DND-41 (cell line): ENCODE measurements at places on chromosomes 5 and 9.

DNA sequence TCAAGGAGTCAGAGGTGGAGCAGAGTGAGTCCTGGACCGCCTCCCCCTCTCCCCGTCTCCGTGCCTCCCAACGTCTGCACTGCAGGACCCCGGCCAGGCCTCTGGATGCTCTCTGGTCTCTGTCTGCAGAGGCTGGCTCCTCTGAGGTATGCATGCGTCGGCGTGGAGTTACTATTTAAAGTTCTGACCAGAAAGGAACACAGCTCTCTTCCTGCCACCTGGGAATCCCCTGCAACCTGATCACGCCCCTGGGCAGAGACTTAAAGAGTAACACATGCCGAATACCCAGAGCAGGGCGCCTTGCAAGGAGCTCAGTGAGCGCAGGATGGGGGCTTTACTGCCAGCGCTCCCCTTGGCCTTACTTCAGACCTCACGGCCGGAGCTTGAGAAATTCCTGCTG is 16.0 kb downstream of the ANXA6 start:
- no peak for DNase-seq

DNA sequence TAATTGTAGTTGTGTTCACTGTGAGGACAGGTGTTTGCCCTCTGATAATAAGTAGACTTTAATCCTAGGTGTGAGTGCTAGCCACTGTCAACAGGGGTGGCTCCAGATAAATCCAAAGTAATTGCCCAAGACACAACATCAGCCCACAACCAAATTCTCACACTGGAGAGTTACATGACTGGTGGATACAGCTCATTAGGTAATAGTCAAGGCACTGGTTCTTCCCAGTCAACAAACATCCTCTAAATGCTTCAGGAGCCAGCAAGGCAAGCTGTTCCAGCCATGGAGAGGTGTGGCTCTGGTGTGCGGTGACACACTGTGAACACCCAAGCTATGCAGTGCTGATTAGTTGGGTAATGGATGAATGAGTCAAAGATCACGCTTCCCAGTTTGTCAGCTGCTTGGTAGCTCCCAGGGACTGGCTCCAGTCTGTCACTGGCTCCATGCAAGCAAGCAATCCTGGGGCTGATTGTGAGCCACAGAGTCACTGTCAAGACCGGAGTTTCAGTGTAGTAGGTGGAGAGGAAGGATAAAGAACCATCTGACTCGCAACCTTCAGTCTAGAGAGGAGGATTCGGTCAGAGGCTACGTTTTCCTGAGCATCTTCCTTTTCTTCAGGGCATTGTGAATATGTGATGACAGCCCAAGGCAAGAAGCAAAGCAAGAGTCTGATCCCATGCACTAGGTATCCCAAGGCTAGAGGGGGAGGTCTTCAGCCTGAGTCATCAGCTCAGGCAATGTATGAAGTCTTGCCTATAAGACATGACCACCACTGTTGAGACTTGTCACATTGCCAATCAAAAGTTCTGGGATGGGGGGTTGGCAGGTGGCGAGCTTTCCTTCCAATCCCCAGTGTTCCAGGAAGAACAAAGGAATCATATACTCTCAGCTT is 63.1 kb downstream of the UGCG start:
- DNase-seq, result no peak

GRCh38 chr5:67283275-67283987 is 86.8 kb upstream of the CD180 start:
- no peak for DNase-seq

DNA sequence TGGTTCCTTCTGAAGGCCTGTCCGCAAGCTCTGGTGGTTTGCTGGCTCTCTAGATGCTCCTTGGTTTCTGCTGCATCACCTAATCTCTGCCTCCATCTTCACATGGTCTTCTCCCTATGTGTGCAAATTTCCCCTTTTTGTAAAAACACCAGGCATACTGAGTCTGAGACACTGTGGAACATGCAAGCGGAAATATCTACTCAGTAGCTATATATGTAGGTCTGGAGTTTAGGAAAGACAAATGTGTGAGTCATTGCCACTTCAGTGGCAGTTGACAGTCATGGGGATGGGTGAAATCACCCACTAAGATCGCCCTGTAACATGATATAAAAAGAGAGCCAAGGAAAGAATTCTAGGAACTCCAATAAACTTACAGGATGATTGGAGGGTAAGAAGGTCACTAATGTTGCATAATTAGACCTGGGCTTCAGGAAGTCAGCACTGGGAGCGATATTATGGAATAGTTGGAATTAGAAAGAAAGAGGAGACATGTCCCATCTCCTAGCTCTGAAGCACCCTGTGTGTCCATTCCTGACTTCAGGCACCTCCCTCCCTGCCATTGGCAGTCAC is 22.7 kb upstream of the UBLCP1 start:
- DNase-seq, result no peak

DNA sequence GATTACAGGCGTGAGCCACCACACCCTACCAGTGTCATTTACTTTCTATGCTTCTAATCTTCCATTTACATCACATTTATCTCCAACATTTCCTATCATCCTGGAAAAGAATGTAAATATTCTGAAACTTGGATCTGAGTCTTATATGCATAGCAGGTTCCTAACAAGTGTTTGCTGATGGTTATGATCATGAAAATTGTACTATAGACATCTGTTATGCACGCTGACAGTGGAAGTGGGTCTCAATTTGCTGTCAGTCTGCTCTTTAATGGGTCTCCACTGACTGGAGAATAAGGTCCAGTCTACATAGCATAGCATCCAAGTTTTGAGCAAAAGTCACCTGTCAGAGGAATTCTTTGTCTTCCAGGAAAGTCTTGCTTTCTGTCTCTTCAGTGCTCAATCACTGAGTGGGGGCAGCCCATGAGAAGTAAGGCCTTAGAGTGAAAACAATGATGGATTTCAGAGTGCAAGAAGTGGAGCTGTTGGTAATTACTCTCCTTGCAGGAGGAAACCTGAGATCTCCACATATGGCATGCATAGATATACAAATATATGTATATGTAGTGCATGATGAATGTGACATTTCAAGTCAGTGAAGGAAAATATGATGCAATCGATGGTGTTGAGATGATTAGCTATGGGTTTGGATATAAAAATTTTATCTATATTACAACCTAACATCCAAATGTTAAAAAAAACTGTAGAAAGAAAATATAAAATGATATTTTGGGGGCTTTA is 29.2 kb upstream of the MSANTD3 start:
- DNase-seq, result no peak

- no peak for DNase-seq
These were observed 179.5 kb downstream of the TRIO start for GRCh38 chr5:14322437-14323187.

DNA sequence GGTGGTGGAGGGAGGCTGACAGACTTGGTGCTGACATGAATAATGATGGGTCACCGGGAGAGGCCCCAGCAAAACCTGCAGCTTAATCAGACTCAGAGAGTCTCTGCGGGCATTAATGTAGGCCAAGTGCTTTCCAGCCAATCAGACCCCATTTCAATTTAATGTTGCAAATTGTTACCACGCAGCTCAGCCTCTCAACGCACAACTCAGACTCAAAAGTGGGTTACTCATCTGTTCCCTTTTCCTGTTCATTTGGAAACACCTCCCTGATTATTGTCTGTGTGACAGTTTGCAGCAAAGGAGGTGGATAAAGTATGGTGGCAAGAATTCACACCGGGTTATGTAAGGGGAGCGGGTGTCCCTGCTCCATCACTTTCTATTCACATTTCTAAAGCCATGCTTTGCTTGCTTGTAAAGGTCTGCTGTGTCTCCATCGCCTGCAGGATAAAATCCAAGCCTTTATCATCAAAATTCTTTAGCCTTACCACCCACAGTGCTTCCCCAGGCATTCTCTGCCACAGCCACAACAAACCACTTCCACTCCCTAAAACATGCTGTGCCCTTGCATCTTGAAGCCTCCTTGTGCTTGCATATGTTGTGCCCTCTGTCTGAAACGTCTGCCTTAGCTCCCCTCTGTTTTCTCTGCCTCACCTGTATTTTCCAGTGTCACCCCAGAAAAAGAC is 156.5 kb downstream of the ASTN2 start:
- no peak for DNase-seq

- no peak for DNase-seq
These were observed 1.6 kb downstream of the CREB3 start for GRCh38 chr9:35734096-35734495.

DNA sequence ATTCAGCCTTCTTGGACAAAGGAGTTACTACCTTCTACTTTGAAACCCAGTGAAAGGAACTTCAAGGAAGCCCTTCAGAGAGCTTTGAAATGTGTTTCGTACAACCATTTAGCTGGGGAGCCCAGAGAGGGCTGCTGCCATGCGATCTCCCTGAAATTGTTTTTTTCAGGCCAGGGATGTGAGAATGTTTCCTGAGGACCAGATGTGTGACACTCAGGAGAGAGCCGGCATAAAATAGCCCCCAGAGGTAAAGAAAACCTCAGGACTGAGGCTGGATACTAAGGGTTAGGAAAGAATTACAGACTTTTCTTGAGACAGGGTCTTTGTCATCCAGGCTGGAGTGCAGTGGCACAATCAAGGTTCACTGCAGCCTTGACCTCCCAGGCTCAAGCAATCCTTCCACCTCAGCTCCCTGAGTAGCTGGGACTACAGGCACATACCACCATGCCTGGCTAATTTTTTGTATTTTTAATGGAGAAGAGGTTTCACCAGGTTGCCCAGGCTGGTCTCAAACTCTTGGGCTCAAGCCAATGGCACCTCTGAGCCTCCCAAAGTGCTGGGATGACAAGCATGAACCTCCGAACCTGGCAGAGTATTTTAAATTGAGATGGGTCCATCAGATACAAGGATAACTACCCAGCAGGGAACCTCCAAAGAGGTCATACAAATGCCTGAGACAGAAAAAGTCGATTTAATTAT is 8.4 kb downstream of the RPL37 start:
- DNase-seq, result no peak

- DNase-seq, result no peak
These were observed 65.5 kb upstream of the BARHL1 start for GRCh38 chr9:132516911-132517310.

- DNase-seq, result no peak
These were observed 44.7 kb upstream of the IZUMO3 start for GRCh38 chr9:24590432-24590831.

DNA sequence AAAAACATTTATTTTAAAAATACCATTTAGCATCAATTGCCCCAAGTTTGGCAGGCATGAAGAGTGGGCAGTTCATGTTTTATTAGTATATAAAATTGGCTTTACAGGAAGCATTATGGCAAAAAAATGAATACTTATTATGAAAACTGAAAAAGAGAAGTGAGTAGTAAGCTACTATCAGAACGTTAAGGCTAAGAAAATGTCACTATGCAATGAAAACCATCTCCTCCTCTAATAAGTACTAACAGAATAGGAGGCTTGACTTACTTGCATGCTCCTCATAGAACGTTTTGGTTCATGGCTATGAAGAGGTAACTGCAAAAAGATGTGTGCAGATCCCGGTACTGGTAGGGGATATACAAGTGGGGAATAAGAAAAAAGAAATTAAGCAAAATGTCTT is 23.6 kb downstream of the TICAM2 start:
- no peak for DNase-seq

GRCh38 chr5:107680799-107681198 is 10.1 kb upstream of the EFNA5 start:
- no peak for DNase-seq

DNA sequence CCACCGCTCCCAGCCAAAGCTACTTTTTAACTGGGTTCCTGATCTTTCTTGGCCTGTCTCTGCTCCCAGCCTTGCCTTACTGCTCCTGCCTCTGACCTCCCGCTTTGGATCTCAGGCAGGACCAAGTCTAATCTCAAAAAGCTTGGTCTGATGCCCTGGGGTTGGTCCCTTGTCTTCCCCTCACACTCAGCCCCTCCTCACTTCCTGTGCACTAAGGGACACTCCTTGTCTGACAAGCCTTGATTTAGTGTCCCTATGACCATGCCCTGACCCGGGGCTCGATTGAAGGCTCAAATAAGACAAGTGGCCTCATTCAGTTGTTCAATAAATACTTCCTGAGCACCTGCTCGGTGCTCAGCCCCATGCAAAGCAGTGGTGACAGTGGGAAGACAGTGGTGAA is 3.7 kb upstream of the GTF3C5 start:
- DNase-seq, result no peak

- no peak for DNase-seq
These were observed 130.8 kb downstream of the ARHGAP26 start for GRCh38 chr5:142900927-142901326.

DNA sequence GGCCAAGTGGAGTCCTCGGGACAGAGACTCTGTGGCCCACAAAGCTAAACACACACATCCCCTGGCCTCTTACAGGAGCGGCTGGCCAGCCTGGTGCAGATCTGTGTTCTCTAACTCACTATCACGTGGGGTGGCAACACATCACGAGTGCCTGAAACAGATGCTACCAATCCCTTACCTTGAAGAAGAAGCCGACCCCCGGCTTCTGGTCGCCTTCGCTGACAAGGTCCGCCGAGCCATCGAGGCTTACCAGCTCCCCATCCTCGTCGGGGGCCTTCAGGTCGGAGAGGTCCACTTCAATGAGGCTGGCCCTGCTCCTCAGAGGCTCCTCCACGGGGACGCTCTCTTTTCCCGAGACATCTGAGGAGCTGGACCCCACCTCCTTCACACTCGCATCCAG is 86.7 kb downstream of the CAMSAP1 start:
- no peak for DNase-seq

DNA sequence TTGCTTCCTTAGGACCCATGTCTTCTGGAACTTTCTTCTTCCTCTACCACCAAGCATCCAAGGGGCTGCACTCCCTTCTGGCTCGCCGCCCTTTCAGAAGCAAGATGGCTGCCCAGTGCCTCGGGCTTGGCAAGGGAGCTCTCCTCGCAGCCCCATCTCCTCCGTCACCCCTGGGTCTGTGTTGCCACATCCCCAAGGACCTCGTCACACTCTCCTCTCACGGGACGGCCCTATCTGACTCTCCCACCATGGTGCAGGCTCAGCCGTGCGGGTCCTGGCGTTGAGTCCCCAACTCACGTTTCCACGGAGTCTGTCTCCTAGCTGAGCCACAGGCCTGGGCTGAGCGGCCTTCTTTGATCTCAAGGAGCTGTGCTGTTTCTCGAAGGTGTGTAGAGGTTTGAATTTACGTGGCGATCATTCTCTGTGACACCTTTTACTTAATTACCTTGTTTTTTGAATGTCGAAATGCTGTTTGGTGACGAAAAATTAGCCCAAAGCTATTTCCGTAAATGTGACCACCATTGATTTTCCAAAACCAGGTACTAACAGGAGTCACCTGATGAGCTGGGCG is 15.0 kb upstream of the SCGB3A1 start:
- no peak for DNase-seq
